ENCODE measurements at places on chromosomes 1 and 21. TPM values are rescaled to one million over a fixed set of nuclear protein-coding genes. Genes with fewer than 3 reads are reported as not detected.

- no peak for DNase-seq
Observed at GRCh38 chr1:3012456-3013291, 8.6 kb upstream of the ACTRT2 start.

Gene NTNG1
- 8.0 TPM for total RNA-seq

Gene C8B
- 0.76 TPM for total RNA-seq

Gene BEND5
- 4.4 TPM for total RNA-seq

- no peak for DNase-seq
Observed at GRCh38 chr21:28159396-28159795, 833.3 kb downstream of the LTN1 start.

Gene PLCH2
- total RNA-seq = 0.67 TPM

DNA sequence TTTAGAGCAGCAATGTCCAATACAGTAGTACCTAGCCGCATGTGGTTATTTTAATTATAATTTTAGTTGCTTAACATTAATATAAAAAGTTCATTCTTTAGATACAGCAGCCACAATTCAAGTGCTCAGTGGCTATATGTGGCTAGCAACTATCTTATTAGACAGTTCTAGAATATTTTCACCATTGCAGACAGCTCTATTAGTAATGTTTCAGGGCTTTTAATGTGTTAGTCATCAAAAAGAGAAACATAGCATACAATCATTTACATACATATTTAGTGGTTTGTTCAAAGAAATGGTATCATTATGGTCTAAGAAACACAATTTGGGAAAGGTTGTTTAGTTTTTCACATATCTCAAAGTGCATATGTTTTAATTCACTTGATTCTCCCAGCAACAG lies 66.6 kb upstream of the DYNLT5 start:
- no peak for DNase-seq

GRCh38 chr21:41168391-41169257 lies 664 bp downstream of the BACE2 start:
- DNase-seq = no peak

Gene SPRR2E
- total RNA-seq = not detected

Gene NR1I3
- not detected for total RNA-seq

DNA sequence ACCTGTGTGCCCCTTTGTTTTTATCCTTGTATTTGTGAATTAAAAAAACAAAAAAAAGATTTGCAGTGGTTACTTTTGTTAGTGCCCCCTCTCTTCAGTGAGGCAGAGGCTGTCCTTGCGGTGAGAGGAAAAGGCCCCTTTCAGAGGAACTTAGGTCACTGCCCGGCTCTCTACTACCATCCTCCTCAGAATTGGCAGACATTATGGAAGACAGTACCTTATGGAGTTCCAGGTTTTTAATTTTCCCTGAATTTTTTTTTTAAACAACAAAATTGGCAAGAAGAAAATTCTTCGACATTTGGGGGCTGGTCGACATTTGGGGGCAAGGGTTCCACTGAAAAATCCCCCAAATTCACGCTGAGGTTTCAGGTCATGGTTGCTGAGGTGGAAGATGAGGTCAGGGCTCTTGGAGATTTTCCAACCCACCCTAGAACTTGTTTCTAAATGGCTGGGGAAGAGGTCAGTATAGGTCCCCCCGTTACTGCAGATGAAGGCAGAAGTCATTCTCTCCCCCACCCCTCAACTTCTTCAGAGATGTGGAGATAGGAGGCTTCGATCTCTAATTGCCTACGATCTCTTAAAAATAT lies 5.3 kb downstream of the RXFP4 start:
- DNase-seq = no peak

DNA sequence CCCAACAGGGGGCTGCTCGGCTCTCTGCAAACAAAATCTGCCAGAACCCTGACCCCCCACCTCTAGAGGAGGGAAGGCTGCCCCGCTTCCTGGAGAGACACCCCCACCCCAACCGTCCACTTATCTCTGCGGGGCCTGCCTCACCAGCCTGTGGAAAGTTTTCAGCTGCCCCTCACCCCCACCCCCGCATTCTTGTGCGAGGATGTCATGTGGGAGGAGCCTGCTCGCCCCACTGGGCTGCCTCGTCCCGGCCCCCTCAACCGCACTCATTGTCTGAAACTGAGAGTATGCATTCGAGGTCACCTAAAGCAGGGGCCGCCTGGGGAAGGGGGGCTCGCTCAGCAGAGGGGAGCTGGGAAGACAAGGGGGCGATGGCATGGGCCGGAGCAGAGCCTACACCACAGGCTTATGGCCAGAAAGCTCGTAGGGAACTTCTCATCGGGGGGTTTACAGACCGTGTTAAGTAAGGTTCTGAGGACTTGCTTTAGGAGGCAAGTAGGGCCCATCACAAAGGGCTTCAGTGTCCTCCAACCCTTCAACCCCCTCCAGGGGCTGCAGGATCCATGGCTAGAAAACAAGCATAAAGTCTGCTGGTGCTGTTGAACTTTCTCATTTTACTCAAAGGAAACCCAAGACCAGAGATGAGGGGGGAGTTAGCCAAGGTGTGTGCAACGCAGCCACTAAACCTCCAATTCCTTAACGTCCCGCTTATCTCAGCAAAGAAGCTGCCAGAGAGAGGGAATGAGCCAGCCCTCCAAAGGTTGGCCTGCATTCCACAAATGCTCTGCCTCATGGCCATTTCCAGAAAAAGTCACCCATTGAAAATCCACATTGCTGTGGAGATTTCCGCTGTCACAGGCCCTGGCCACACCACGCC lies 9.4 kb downstream of the EPHA2 start:
- peak; percentile 87 for DNase-seq

DNA sequence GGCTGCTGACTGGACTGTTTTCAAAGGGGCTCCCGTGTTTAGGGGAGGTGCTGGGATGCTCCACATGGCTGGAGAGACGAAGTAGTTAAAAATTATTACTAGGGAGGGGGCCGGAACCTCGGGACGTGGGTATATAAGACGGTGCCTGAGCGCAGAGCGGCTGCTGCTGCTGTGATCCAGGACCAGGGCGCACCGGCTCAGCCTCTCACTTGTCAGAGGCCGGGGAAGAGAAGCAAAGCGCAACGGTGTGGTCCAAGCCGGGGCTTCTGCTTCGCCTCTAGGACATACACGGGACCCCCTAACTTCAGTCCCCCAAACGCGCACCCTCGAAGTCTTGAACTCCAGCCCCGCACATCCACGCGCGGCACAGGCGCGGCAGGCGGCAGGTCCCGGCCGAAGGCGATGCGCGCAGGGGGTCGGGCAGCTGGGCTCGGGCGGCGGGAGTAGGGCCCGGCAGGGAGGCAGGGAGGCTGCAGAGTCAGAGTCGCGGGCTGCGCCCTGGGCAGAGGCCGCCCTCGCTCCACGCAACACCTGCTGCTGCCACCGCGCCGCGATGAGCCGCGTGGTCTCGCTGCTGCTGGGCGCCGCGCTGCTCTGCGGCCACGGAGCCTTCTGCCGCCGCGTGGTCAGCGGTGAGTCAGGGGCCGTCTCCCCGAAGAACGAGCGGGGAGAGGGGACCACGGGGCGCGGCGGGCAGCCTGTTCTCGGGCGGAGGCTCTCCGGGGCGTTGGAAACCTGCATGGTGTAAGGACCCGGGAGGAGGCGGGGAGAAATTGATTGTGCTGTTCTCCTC lies at the start of gene CHODL:
Gene CHODL, plus strand, starts transcription at position 163 of the 793 bp plus-strand sequence. Its CDS starts 391 bp downstream, at position 554.
- DNase-seq = peak; percentile 72

DNA sequence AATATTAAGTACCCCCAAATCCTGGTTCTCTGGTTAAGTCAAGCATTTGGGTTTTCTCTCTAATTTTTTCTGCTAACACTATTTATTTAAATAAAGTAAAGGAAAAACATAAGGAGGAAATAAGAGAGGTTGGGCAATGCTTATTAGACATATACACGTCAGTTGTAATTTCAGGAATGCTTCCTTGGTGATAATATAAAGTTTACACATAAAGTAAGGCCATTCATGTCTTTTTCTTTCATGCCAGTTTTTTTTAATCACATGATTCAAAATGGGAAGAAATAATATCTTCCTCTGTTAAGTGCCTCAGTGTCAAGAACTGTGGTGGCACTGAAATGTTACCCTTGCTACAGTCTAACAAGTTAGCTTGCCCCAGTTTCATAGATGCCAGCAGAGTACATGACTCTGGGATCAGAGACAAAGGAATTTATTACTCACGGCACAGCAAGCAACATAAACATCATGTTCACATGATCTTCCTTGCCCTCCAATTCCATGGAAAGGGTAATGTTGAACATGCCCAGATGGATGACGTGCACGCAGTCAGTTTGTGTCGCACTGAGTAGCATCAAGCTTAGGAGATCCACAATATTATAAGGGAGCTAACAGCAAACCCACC lies 184.9 kb downstream of the PLA2G4A start:
- DNase-seq = no peak

DNA sequence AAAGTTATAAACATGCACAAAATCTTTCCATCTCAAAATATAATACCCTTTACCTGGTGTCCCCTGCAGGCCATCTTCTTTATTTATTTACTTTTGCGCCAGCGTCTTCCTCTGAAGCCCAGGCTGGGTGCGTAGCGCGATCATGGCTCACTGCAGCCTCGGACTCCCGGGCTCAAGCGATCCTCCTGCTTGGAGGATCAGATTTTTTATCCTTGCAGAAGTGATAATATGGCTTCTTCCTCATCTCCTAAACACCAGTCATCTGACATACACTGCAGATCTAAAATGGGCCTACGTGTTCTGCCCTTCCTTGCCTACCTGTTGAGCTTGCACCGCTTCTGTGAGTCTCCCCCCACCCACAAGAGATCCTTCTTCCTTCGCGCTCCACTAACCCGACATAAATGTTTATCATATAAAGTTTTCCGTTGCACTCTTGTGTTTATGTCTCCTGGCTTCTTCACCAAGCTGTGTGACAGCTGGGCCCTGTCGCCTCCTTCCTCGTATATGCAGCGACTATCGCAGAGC lies 506 bp upstream of the SRP9 start:
- no peak for DNase-seq

DNA sequence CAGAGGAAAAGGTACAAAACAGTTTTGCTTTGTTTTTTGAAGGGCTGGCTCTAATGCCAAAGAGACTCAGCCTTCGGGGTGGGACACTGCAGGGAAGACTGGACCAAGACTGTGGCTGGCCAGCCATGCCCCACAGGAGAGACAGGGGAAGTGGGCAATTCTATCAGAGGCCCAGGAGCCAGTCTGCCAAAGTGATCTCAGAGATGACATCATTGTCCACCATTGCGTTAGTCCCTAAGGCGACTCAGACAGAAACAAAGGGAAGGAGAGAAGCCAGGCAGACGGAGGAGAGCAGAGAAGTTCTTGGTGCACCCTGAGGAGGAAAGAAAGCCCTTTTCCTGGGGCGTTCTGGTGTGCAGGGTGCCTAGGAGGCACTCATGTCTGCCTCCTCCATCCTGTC lies 26.4 kb downstream of the OPTC start:
- DNase-seq = no peak

Gene FOXO6
- 21.1 TPM for total RNA-seq

Gene FNDC5
- total RNA-seq = 49.9 TPM

Gene LDLRAD1
- total RNA-seq = 1.5 TPM

GRCh38 chr1:62361431-62361830 lies 42.2 kb upstream of the KANK4 start:
- no peak for DNase-seq

Gene C1orf167
- total RNA-seq = 0.40 TPM

Gene EPRS1
- total RNA-seq = 116 TPM

Gene AIRE
- total RNA-seq = 0.12 TPM

Gene SELENBP1
- total RNA-seq = 20.5 TPM

DNA sequence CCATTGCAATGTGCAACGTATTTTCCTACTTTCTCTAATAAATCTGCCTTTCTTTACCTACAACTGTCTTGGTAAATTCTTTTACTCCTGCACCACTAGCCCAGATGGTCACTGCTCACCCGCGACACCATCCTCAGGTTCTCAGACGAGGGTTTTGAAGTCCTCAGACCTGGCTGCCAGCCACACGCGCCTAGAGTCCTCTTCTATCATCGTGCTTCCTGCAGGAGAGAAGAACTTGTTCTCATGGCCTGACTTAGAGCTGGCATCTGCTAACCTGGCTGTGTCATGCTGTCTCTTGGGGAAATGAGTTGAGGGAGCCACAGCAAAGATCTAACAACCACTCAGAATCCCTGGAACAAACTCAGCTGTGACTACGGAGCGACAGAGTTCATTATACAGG lies 30.3 kb upstream of the PGBD5 start:
- no peak for DNase-seq

DNA sequence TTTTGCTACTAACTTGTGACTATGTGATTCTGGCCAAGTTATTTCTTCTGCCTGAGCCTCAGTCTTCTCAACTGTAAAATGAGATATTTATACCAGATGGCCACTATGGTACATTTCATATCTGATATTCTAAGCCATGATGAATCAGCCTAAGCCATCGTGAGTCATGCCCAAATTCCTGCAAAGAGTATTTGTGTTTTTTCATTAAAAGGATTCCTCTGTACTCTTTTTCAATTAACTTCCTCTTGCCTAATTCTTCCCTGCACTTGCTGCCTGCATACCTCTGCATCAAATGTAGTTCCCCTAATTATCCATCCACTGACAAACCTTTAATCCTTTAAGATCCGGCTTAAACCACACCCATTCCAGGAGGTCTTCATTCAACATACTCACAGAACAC lies 575.1 kb upstream of the BEND5 start:
- no peak for DNase-seq

Gene RBP7
- 2.9 TPM for total RNA-seq

GRCh38 chr1:46166521-46167462 lies 8.1 kb upstream of the TSPAN1 start:
- no peak for DNase-seq

GRCh38 chr1:221206076-221206475 lies 326.8 kb downstream of the HLX start:
- no peak for DNase-seq

GRCh38 chr1:114466334-114467014 lies 44.5 kb downstream of the TRIM33 start:
- DNase-seq = no peak

Gene KCNJ10
- not detected for total RNA-seq

Gene OLFM3
- 3.8 TPM for total RNA-seq

DNA sequence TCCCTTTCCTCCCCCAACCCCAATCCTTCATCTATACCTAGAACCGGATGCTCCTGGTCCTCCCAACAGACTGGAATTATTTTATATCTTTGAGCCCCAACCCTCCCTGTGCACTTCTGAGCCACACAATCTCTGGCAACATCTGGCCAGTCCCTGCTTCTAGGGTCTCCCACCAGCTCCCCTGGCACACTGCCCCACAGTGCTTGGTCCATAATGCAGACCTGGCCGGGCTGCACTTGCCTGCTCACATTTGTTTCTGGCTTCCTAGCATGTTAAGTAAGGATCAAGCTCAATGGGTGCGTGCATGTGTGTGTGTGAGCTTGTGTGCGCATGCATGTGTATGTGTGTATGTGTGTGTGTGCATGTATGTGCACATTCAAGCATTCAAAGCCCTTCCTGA lies 8.8 kb downstream of the TRIM62 start:
- DNase-seq = no peak

GRCh38 chr1:84166797-84167196 lies 22.7 kb downstream of the PRKACB start:
- no peak for DNase-seq

All from type B pancreatic cell (in vitro differentiated cells).